Stimulated activated CD8-positive, alpha-beta memory T cell treated with anti-CD3 and anti-CD28 coated beads, Interleukin-4, amount 100 ng/mL, for 24 hours (primary cell): ENCODE measurements at places on chromosomes 7 and 10.

DNA sequence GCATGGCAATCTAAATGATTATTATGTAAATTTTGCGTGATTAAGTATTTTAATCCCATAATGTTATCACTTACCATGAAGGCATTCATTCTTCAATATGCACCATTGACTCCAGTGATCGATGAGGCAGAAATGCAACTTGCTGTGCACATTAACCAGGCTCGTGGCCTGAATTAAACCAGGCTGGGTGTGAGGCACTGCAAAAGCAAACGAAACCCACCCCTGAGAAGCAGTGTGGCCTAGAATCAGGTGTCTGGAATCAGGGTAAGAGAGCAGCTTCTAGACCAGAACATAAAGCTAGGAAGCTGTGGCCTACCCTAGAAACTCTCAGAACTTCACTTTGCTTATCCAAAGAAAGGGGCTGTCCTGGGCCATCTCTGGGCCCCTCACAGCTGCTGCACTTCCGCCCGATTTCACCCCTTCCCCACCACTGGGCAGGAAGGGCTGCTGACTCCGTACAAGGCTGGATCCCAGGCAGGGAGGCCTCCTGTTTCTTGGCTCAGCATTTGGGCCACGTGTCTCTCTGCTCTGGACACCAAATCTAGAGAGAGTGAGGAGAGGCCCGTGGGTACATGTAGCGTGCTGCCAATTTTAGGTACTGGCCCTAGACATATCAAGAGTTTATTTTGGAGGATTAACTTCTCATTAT lies 4.4 kb downstream of the PTPRE start:
- DNase-seq, result no peak

DNA sequence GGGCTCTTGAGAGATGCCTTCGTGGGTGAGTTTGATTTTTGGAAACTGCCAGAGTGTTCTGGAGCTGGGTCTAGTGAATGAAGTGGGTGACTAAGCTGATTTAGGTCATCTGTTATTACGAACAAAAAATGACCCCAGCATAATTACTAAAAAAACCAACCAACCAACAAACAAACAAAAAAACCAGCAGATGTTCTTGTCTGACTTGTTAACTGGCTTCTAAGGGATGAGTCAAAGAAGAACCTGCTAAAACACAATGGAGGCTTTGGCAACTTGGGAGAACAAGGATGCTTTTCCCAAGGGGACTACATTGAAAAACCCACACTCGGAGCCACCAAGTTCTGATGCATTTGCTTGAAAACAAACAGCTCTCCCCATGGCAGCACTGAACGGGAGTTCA lies 11.5 kb downstream of the TACR2 start:
- no peak for DNase-seq

DNA sequence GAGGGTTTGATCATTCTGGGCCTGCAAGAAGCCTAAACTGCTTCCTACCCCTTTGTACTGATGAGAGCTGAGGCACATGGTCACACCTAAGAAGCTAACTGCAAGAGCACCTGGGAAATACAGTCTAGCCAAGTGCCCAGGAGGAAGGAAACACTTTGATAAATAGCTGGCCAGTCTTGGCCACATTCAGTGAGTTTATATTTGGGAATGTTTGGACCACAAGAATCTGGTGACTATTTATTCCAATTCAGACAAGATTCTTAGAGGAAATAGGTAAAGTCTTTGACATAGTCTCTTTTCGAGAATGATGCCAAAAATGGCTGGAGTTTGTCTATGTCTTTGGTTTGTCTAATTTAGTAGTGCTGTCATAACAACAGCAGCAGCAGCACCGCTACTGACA lies 213.6 kb downstream of the KIF20B start:
- no peak for DNase-seq

- DNase-seq, result no peak
These were observed 21.3 kb downstream of the MKX start for GRCh38 chr10:27724287-27724686.

DNA sequence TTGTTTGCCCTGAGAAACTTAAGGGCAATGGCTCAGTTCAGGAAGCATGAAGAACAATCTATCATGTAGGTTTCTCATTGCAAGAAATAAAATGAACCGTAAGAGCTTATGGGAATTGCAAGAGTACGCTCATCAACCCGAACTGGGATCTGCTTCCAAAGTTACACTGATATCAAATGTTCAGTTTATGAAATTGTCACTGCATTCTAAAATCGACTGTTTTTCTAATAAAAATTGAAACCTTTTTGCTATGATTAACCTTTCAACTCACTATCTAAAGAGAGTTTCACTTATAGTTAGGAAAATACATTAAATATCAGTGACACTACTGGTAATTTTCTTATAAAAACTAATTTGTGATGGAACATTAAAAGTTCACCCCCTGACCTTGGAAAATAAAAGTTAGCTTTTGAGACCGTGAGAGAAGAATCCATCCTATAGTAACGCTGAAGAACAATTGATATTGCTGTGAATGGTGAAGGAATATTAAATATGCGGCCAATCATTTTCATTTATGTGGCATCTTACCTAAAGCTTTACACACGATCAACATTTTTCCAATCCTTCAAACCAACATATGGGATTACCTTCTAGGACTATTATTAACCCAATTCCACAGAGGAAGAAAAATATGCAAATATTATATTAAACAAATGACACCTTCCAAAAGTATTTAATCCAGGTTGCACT lies 2.2 kb downstream of the MEOX2 start:
- no peak for DNase-seq

GRCh38 chr10:92574548-92575261 lies 812 bp upstream of the IDE start:
- DNase-seq, result no peak

DNA sequence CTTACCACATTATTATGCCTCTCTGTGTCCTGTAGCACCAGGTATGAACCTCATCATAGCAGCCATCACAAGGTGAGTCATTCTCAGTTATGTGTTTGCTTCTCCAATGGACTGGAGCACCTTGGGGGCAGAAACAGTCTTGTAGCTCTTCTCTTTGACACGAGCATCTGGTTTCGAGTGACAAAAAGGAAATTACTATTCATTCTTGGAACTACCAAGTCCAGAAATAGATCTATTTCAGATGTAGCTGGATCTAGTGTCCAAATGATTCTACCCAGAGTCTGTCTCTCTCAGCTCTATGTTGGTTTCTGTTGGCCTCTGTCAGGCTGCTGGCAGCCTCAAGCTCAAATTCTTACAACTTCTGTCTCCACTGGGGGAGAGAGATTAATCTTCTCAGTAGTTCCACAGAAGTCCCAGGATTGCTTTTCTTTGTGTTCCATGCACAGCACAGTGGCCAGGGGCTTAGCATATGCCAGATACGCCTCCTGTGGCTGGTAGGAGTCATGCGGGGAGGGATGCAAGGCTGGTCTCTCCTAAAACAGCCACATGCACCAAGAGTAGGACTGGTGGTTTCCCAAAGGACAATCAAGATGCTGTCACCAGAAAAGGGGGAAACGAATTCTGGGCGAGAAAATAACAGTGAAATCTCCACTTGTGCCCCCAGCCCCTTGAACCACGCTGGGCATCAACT lies 37.2 kb upstream of the PAPSS2 start:
- DNase-seq, result no peak

DNA sequence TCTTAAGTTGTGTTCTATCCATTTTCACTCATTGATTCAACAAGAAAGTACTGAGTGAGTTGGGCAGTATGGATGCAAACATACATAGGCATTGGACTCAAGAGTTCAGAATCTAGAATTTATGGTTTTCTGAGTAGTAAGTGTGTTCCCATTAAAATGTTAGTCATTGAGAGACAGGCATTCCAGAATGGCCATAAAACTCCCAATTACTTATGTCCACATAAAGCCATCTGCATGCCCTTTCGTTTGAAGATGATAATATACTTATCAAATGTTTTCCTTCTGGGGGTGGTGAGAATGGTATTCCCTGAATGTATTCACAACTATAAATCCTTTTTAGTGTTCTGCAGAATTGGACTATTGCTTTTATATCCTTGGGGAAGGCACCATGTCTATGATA lies 131.6 kb downstream of the CD36 start:
- DNase-seq, result no peak

GRCh38 chr7:67489881-67490280 lies 493.2 kb downstream of the TYW1 start:
- no peak for DNase-seq

GRCh38 chr7:44216521-44217222 lies 15.9 kb downstream of the YKT6 start:
- no peak for DNase-seq

DNA sequence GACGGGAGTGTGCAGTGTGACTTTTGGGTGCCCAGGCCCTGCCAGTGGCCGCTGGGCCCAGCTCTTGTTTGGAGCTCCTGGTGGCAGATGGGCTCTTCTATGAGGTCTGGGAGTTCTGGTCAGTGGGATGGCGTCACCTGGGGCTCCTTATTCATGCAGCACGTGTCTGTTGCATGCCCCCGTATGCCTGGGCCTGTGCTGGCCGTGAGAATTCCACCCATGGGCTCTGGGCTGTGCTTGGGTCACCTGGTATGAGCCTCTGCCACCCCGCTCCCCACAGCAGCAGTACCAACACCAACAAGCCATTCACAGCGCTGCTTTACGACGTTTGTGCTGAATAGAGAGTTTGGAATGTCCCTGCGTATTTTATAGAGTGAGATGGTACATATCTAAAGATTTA lies 27.1 kb downstream of the INPP5A start:
- no peak for DNase-seq

DNA sequence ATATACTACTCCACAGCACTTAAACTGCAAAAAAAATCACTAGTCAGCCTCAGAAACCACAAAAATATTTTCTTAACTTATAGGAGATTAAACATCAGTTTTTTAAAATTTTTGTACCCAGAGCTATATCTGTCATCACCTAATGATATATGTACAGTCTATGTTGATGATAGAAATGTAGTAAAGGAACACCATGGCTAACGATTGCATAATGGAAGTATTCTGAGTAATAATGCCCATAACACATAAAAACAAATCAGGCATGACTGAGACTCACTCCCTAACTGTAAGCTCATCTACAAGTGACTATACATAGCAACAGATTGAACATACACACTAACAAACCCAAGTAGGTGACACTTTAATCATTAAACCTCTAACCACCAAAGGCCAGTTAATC lies 51.3 kb downstream of the TSPAN12 start:
- no peak for DNase-seq

GRCh38 chr7:80942261-80943041 lies 23.6 kb upstream of the SEMA3C start:
- DNase-seq, result no peak

- DNase-seq, result no peak
These were observed 187.5 kb downstream of the GPAM start for GRCh38 chr10:111996103-111996502.

DNA sequence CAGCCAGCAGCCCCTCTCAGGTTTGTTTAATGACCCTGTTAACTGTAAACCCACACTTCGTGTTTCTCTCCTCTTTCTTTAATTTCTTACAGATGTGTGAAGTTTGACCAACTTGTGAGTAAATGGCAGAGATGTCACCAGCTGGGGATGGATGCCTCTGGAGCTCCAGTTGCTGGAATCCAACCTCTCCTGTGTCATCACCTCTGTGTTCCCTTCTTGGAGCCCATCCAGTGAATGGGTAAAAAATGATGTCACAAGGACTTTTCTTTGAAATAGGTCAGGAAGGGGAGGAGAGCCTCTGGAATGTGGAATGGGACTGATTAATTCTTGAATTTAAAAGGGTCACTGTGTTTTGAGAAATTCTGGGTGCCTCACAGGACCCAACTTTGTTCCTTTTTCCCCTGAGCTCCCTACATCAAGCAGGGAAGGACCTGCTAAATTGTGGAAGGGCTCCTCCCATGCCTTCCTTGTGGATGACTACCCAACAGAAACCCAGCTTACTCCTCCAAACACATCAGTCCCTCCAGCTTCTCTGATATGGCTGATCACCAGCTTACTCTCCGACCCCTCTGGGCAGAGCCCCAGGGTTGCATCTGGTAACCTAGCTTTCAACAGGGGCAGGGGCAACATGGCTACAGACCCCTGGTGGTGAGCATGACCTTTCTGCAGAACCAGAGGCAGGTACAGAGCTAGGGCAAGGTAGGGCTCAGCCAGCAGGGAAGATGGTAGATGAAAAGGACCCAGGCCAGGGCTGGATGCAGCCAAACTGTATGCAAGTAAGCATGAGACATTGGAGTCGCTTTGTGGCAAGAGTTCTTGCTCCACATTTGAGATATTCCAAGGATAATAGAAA lies 67.5 kb downstream of the STRA8 start:
- DNase-seq, result no peak

DNA sequence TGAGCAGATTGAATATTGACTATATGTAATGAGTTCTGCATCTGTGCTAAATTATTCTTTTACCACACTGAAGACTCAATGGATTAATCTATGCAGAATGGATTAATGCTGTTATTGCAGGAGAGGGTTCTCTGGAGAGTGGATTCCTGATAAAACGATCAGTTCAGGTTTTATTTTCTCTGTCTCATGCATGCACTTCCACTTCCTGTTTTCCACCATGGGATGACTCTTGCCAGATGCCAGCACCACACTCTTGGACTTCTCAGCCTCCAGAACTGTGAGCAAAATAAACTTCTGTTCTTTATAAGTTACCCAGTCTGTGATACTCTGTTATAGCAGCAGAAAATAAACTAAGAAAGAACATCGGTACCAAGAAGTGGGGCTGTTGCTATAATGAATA lies 207.5 kb downstream of the KCND2 start:
- no peak for DNase-seq

- no peak for DNase-seq
These were observed 213.4 kb downstream of the TAX1BP1 start for GRCh38 chr7:27953361-27953760.

DNA sequence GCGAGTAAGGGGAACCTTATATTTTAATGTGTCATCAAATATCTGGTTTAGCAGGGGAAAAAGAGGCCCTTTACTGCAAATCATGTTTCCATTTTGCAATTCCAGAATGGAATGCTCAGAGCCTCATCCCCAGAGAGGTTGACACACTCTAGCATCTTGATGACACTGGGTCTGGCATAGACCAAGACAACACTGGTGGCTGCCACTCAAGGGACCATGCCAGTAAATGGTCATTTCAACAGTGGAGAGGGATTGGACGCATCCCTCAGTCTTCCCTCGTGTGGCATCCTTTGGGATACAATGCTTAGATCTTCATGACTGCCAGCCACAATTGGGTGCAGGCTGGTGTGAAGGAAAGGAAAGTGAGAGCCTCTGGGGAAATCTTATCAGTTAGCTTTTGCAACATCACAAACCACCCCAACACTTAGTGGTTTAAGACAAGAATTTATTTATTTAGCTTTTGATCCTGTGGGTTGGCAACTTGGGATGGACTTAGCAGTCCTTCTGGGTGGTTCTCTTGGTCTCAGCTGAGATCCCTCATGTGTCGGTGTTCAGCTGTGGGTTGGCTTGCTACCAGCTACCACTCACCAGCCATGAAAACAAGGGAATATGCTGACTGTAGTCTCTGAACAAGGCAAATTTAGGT lies 21.6 kb downstream of the TACC2 start:
- DNase-seq, result no peak

- no peak for DNase-seq
These were observed 243.2 kb upstream of the TMEM229A start for GRCh38 chr7:124276005-124276622.
